ENCODE measurements at places on chromosomes 12 and 14.

GRCh38 chr12:95658386-95658785 lies 107.1 kb upstream of the USP44 start:
- DNase-seq: no peak

DNA sequence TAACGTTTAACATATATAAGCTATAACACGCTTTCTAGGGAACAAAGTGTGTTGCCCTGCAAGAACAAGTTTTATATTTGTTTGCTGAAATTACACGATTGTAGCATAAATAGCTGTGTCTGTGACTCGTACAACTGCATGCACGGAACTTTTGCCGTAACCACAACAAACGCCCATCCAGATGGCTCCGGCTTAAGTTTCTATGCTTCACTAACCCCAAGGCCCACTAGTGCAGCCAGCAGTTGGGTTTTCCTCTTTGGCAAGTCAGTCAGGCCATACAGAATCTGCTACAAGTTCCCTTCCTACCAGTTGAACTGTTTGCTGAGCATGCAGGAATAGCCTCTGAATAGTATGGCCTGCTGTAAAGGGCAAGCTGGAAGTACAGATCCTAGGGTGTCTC lies 12.1 kb downstream of the CSRP2 start:
- no peak for DNase-seq

DNA sequence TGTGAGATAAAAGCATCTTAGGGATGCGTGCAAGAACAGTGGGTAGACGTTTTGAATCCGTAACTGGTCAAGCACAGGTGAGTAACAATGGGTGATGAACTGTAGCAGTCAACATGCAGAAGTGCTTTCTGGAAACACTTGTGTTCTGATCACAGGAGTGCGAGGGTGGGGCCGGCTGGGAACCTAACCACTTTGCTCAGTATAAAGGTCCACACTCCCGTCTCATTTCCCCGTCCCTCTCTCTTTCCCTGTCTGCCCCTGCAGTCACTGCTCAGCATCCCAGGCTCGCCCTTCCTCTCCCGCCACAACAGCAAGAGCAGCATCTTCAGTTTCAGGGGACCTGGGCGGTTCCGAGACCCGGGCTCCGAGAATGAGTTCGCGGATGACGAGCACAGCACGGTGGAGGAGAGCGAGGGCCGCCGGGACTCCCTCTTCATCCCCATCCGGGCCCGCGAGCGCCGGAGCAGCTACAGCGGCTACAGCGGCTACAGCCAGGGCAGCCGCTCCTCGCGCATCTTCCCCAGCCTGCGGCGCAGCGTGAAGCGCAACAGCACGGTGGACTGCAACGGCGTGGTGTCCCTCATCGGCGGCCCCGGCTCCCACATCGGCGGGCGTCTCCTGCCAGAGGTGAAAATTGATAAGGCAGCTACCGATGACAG lies 127.1 kb downstream of the FIGNL2 start:
- DNase-seq: peak; percentile 35

- DNase-seq: no peak
Observed at GRCh38 chr12:10717410-10717809, 5.7 kb downstream of the YBX3 start.

GRCh38 chr14:25484906-25485305 lies 435.0 kb upstream of the STXBP6 start:
- DNase-seq: no peak

DNA sequence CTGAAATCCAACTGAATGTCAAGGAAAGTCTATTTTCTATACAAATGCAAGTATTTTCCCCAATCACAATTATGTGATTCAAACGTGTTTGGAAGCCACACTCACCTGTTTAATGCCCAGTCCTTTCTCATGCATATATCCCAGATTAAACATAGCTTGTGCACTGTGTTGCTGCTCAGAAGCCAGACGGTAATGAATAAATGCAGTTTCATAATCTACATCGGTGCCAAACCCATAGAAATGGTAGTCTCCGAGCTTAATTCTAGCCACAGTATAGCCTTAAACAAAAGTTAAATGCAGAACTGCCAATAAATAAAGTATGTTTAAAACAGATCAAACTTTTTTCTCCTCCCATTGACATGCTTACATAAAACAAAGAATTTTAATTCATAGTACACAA lies 49.5 kb downstream of the SEL1L start:
- DNase-seq: no peak

GRCh38 chr14:100488057-100488456 lies 99.2 kb downstream of the BEGAIN start:
- DNase-seq: no peak

GRCh38 chr12:26627335-26627734 lies 205.7 kb downstream of the ITPR2 start:
- DNase-seq: no peak

DNA sequence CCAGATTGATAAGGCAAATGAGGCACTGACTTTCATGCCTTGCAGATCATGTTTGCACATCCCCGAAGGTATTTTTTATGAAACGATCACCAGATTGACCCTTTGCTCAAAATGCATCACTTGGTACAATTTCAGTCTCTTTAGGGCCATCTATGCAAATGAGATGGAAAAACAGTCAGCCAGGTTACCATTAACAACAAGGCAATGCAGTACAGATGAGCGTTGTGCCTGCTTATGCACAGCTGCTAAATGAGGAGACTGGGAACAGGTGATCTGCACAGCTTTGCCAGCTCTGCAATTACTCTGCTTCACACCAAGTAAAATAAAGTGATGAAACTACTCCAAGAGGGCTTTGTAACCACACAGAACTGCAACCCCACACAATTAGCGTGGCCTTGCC lies 26.1 kb upstream of the PLEKHG7 start:
- no peak for DNase-seq

DNA sequence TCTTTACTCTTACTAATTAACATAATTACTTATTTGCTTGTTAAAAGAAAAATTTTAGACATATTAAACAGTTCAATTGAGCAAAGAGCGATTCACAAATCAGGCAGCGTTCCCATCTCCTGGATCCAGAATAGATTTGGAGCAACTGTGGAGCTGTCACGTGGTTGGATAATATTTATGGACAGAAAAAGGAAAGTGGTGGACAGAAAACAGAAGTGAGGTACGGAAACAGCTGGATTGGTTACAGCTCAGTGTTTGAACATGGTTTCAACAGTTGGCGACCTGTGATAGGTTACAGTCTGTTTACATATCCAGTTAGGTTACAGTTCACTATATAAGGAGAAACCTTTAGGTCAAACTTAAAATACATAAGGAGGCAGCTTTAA lies 19.7 kb upstream of the FAM234B start:
- no peak for DNase-seq

DNA sequence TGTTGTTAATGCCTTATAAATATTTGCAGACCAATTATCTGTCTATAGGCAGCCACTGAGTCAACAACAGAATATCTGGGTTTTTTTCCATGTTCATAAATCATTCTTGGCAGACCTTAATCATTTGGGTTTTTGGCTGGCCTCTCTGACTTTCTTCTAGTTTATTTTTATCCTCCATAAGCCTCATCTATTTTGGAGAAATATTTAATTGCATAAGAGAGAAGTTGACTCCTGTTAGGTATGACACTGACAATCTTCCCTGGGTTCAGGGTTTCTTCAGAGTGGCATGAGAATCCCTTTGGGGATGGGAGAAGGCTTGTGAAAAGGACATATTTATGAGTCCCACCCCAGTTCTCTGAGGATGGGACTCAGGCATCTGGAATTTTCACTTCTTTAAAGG lies 299.8 kb downstream of the NRXN3 start:
- DNase-seq: no peak

DNA sequence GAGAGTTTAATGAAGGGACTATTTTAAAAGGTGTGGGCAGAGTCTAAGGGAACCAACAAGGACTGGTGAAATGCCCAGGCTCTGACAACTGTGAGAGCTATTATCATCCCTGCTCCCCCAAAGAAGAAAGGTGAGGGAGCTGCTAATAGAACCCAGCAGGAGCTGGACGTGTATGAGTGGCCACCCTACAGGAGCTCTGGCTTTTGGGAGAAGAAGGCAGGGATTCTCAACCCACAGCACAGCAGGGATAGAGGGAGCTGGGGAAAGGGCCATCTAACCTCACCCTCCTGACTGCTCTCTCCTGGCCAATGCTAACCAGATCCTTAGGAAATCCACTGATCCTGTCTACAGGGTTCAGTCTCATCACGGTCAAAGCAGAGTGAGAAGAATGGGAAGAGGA lies 57.1 kb downstream of the GRIN2B start:
- no peak for DNase-seq

DNA sequence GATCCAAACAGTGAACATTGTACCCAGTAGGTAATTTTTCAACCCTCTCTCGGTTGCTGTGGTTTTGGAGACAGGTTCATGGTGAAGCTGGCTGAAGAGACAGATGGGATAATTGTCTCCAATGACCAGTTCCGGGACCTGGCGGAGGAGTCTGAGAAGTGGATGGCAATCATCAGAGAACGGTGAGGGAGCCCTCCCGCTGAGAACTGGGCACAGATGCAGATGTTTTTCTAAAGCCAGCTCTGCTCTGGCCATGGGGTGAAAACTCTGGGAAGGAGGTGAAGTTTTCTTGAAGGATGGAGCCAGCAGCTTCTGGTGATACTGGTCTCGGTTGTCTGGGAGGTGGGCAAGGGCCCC lies 6.2 kb downstream of the KHNYN start:
- no peak for DNase-seq

DNA sequence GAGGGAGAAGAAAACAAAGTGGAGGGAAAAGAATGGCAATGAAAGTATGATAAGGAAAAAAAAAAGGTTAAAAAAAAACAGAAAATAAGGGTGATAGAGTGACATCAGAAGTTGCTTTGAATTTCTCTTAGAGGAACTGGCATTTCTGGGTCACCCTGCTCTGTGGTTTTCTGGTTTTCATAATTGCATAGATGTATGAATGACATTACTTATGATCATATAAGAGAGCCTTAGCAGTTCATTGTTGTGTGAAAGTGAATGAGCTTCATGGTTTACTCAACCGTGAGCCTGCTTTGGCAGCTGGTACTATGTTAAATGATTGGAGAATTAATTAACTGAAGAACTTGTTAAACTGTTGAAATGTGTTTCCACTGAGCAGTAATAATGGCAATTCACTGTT lies 336.4 kb upstream of the FBXO33 start:
- no peak for DNase-seq

Data from nucleus accumbens (tissue), 56 donors.